Breast epithelium (tissue), 4 donors: ENCODE measurements at places on chromosomes 6 and 20. TPM values are rescaled to one million over a fixed set of nuclear protein-coding genes. Genes with fewer than 3 reads are reported as not detected.

DNA sequence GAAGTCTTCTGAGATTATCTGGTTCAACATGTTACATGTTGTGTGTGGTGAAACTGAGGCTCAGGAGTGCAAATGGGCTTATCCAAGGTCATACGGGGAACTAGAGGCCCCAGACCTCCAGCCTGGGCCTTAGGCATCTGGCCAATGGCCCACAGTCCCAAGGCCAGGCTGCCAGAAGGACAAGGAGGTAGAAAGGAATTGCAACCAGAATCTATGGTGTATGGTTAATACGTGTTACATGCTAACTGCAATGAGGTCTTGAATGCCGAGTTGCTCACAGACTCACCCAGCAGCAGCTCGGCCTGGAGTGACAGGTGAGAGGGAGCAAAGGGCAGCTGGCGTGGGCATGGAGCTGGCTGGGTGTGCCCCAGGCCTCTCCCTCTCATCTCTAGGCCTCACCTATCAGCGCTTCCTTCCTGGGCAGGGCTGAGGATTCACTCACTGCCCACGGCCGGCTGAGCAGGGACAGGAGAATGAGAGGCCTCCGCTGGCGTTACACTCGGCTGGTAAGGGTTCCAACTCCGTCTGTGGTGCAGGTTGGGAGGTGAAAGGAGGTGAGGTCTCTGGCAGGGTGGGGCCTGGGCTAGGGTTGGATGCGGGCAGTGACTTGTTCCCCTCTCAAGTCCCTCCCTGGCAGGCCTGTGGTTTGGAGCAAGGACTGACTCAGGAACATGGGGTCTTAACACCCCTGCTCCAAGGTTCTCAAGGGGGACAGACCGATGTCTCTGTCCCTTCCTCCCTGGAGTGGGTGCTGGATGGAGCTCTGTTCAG lies at the start of gene TLDC2:
TSS of gene TLDC2 (plus strand) at position 437 of the 771 bp plus-strand sequence. CDS start at position 474, 37 bp downstream.
- no peak within 1 kb of the TSS for H3K27ac ChIP-seq
- H3K27me3 ChIP-seq = no peaks in the 10 kb centered on the region
- no peaks in the 10 kb centered on the region for H3K36me3 ChIP-seq
- DNase-seq = no peak

DNA sequence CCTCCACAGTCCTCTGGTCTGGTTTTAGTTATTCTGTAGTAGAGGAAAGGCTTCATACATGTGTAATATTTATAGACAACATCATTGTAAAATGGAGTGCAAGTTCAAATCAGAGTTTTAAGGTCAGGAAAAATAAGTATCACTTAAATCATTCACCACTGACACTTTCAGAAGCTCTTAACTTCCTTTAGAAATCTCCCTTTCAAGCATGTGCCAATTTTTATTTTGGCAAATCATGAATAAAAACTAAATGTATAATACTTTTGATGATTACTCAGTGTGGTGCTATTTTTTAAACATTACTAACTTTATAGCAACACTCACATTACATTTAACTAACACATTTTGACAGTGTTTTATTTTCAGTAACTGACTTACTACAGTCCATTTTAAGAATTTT lies 112.2 kb downstream of the OGFRL1 start:
- no peaks in the 10 kb centered on the region for H3K4me1 ChIP-seq
- peaks cover 3% of the 10 kb centered on the region for H3K36me3 ChIP-seq
- DNase-seq = no peak
- peak overlapping the region; percentile 12 for H3K27ac ChIP-seq
- H3K27me3 ChIP-seq = no peaks in the 10 kb centered on the region
- no peak overlapping the region for H3K4me3 ChIP-seq

- DNase-seq = no peak
- no peak overlapping the region for H3K4me3 ChIP-seq
- no peaks in the 10 kb centered on the region for H3K36me3 ChIP-seq
- H3K27ac ChIP-seq = no peak overlapping the region
- no peaks in the 10 kb centered on the region for H3K27me3 ChIP-seq
These were observed 68.7 kb upstream of the SNX9 start for GRCh38 chr6:157754351-157754750.

NHLRC1 gene
- total RNA-seq = 2.7 TPM

DNA sequence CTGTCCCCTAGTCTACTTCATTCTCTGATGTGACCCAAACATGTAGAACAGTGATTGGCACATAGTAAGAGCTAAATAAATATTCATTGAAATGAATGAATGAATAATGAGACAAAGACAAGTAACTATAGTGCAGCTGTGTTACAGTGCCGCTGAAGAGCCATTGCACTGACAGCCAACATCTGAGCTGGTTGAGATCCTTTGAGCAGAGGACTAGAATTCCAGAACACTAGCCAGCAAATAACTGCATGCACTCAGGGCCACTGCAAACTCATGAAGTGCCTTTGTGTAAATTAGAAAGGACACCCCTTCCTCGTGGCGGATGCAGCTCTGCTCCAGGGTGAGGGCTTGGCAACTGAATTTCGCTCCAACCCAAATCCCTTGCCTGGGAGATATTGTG lies 230.3 kb upstream of the CDYL start:
- H3K4me3 ChIP-seq = no peak overlapping the region
- DNase-seq = no peak
- no peaks in the 10 kb centered on the region for H3K4me1 ChIP-seq
- no peaks in the 10 kb centered on the region for H3K27me3 ChIP-seq
- H3K27ac ChIP-seq = no peak overlapping the region

DNA sequence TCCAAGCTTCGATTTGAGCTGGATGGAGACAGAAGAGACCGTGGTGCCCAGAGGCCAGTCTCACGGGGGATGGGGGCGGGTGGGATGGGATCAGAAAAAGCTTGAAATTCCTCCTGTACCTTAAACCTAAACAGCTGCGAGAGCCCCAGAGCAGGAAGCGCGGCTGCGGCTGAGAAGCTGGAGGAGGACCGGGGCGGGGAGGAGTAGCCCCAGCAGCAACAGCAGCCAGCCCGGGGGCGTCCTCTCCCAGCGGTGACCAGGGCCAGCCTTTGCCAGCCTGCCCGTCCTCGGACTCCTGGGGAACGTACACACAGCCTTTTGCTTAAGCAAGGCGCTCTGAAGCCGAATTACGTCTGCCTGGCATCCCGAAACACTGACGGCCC lies 17.4 kb upstream of the PRDM13 start:
- H3K27me3 ChIP-seq = peaks cover 3% of the 10 kb centered on the region
- no peak for DNase-seq
- no peaks in the 10 kb centered on the region for H3K36me3 ChIP-seq
- H3K27ac ChIP-seq = no peak overlapping the region
- H3K4me3 ChIP-seq = peak overlapping the region; percentile 73
- peaks cover 8% of the 10 kb centered on the region for H3K4me1 ChIP-seq

DNA sequence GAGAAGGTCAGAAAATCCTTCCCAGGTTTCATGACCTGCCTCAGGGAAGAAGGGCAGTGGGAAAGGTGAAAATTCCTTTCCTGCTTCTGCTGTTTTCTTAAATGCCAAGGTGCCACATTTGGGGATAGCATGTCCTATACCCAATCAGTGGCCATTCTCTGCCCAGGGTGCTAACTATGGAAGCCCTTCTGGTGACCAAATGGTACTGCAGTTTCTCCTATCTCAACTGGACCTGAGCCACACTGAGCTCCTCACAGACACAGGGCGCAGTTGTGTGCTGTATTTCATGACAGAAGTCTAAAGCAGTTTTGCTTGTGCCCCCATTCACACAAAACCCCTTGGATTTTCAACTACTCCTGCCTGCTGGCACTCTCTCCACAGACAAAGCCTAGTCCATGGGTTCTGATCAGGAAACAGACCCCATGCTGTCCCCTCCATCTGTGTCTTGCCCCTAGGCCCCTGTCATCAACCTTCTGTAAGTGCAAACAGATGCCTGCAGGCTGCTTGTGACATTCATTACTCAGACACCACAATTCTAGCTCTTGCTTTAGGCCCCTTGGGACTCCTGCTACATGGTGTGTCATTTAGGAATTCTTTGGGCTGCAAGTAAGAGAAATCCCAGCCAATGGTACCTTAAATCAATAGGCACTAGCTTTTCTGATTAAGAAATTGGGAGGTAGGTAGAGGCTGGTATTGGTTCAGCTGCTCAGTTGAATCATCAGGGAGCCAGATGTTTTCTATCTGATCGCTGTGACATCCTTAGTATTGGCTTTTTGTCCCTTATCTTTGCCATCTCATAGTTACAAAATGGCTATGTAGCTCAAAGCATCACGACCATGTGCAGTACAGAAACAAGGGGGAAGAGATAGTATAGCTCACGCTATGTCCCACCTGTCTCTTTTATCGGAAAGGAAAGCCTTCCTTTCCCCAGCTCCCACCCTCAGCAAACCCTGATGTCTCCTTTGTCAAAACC lies 147.8 kb downstream of the CD83 start:
- H3K4me3 ChIP-seq = no peak overlapping the region
- DNase-seq = no peak
- no peaks in the 10 kb centered on the region for H3K27me3 ChIP-seq
- no peak overlapping the region for H3K27ac ChIP-seq
- no peaks in the 10 kb centered on the region for H3K36me3 ChIP-seq

TPBG gene
- total RNA-seq = 49.2 TPM
